ENCODE measurements at places on chromosomes 13 and 19.

- no peak for DNase-seq
These were observed 78.5 kb downstream of the STARD13 start for GRCh38 chr13:33206945-33207614.

DNA sequence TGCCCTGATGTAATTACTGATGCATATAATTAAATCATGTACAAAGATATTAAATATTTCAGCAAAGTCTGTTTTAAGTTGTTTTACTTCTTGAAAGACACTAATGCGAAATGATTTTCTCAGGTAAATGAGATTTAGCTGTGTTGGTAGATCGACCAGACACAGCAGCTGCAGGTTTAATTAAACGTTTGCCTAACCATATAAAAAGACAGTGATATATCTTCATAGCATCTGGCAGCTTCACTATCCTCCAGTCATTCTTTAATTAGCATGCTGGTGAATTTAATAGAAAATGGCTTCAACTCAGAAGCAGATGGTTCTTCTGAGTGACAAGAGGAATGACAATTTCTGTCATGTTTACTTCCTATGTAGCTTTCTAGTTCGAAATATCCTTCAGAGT, 69.3 kb downstream of the NHLRC3 start:
- DNase-seq = no peak

DNA sequence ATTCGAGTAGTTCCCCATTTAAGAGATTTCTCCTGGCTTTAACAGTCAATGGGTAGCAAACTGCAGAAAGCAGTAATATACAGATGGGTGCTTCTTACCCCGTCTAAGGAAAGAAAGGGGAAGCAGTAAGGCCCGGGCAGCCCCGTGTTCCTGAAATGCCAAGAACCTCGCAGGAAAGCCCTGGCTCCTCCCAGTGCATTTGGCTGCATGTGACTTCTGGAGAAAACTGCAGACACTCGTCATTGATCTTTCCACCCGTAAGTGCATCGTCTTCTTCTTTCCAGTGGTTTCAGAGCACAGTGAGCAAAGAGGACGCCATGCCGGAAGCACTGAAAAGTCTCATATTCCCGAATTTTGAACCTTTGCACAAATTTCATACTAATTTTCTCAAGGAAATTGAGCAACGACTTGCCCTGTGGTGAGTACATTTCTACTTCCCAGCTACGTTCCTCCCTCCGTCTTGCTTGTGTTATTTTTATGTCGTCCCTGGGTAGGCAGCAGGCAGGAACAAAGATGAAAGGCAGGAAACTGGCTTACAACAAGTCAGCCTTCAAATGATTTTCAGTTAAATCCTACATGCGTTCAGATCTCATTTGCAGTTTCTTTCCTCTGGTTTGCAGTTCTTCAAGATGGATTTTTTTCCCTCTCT, 165.2 kb downstream of the STK24 start:
- no peak for DNase-seq

GRCh38 chr19:54415208-54415900, at the start of gene TTYH1:
Gene TTYH1, plus strand, starts transcription at chr19:54415464. Its CDS starts 89 bp downstream, at chr19:54415553.
- DNase-seq = no peak

DNA sequence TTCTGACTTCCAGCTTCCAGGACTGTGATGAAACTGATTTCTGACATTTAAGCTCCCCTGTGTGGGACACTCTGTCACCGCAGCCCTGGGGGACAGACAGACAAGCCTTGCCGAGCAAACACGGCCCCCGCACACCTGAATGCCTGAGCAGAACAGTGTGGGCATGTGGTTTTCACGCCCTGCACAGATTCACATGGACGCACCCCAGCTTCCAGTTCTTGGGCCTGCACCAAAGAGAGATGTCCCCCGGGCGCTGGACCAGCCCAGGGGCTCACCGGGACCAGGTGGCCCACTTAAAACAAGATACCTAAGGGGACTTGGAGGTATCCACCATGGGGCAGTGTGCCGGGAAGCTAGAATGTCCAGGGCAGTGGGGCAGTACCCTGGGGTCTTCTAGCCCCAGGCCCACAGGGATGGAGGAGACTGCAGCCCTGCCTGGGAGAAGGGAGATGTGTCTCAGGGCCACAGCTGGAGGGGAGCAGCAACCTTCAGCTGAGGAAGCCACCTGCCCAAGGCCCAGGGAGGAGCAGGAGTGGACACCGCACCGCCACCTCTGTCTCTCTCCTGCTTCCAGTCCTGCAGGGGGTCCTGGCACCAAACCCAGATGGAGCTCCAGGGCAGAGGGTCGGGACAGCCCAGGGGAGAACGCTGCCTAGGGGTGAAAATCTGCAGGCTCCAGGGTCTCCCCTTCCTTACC, 50.5 kb downstream of the SOX1 start:
- DNase-seq = no peak

DNA sequence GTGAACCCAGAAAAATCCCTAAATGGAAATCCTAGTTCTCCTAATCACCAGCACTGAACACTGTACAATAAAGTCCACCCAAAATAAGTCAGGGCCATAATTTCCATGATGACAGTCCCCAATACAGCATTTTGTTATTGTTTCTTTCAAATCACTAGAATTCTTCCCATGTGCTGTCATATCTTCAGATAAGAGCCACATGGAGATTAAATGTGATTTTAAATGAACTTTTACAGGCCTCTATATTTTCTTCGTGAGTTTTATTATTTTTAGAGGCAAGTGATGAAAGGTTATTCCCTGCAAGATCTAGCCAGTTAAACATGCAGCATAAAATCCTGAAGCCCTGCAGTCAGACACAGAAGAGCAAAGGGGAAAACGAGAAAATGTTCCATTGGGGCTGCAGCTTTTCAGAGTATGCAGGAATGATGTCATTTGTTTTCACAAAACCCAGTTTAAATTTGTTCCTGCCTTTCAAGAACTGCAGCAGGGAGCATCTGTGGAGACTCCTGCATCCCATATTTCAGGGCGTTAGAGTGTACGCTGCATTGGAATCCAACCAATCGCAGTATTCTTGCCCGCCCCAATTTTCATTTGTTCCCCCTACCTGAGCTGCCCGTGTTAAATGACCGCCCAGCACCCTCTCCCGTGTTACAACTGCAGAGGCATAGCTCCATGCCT, 167.2 kb upstream of the KLF12 start:
- no peak for DNase-seq

DNA sequence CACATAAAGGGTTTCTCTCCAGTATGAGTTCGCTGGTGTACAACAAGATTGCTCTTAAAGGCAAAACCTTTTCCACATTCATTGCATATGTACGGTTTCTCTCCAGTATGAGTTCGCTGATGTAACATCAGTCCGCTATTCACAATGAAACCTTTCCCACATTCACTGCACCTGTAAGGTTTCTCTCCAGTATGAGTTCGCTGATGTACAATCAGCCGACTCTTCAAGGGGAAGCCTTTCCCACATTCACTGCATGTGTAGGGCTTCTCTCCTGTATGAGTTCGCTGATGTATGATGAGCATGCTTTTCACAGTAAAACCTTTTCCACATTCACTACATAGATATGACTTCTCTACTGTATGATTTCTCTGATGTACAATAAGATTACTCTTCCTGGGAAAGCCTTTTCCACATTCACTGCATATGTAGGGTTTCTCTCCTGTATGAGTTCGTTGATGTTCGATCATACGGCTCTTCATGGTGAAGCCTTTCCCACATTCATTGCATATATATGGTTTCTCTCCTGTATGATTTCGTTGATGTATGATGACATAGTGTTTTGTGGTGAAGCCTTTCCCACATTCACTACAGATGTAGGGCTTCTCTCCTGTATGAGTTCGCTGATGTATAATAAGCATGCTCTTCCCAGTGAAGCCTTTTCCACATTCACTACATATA, 6.0 kb upstream of the ZNF614 start:
- no peak for DNase-seq

GRCh38 chr19:51473009-51473707, 5.2 kb upstream of the CEACAM18 start:
- peak; percentile 66 for DNase-seq

GRCh38 chr19:17778968-17779929, 15.7 kb upstream of the B3GNT3 start:
- no peak for DNase-seq

DNA sequence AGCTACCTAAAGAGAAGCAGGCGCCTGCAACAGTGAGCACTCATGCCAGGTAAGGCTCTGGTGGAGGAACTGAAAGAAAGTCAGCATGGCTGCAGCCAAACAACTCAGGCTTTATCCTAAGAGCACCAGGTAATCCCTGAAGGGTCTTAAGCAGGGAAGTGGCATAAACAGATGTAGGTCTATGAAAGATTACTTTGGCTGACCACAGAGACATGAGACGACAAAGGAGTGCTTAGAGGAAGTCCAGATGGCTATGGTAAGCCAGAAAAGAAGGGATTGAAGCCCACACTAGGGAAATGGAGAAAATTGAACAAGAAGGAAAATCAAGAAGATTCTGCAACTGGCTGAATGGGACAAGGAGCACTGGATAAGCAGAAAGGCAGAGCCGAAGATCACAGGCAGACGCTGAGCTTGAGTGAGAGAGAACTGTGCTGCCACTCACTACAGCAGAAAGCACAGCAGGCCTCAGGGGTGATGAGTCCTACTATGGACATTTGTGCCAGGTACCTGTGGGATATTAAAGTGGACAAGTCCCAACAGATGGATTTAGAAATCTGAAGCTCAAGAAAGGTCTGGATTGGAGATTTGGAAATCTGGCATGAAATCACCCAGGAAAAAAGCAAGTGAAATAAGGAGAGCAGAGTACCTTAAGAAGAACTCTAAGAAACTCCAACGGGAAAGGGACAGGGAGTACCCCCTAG, 4.2 kb downstream of the RCBTB1 start:
- DNase-seq = no peak

- DNase-seq = no peak
These were observed 15.8 kb downstream of the TMED1 start for GRCh38 chr19:10820173-10820572.

DNA sequence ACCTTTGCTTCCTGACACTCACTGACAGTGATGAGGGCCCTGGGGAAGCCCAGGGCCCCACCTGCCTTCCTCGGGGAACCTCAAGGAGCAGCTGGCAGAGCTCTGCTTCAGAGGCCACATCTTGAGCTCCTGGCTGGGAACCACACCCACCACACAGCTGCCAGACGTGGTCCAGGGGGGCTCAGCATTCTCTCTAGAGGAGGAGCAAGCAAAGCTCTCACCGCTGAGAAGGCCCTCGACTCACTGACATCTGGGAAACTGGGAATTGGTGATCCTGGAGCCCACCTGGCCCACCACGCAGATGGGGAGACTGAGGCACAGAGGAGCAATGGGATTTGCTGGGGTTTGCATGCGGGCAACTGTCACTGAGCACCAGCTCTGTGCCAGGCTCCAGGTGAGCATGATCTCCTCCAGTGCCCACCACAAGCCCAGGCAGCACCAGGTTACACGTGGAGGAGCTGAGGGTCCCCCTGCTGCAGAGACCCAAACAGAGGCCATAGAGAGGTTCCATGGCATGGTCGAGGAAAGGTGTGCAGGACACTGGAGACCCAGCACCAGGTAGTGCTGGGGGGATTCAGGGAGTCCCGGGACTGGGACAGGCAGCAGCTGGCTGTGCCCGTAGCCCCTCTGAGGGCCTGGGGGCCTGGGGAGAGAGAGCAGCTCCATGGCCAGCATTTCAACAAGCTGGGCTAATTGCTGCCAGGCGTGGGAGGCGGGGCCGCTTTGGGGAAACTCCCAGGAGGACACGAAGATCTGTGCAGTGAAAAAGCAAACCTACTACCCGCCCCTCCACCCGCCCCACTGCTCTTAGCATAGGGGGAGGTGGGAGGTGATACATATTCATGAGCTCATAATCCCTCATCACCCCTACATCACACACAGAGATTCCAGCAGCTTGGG, 33.4 kb downstream of the PEPD start:
- no peak for DNase-seq

Data from effector memory CD4-positive, alpha-beta T cell (primary cell).